ENCODE measurements at places on chromosomes 3 and 15.

- DNase-seq = no peak
Observed at GRCh38 chr3:79364784-79365183, 403.0 kb downstream of the ROBO1 start.

DNA sequence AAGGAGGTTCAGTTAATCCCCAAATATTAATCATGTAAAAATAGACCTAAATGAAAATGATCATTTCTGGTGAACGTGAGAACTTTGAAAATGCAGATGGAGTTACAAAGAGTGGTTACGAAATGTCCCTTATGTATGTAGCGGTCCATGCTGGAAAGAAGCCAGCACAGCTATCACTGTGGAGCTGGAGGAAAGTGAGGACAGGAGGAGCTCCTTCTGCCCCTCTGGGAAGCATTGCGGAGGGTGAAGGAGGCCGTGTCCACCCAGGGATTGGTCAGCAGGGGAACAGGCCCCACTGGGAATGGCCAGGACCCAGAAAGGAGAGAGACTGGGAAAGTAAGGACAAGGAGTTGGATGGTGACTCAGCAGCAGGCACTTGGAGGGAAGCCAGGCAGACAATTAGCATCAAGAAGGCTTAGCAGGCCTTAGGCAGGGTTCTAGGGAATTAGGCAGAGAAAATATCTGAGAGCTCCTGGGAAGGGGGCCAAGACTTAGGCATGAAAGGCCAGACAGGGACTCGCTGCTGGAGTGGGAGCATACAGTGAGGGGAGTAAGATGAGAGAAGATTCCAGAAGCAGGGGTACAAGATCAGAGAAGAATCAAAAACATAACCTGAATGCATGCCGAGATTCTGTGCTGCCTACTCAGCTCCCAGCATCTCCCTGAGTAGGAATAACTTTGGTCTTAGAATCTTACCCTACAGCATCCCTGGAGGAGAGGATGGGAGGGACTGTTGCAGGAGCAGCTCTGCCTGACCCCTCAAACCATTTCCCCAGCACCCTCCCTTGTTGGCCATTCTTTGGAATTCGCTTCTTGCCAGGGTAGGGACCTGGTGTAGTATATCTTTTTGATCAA, 171.0 kb upstream of the UMPS start:
- DNase-seq = peak; percentile 78

DNA sequence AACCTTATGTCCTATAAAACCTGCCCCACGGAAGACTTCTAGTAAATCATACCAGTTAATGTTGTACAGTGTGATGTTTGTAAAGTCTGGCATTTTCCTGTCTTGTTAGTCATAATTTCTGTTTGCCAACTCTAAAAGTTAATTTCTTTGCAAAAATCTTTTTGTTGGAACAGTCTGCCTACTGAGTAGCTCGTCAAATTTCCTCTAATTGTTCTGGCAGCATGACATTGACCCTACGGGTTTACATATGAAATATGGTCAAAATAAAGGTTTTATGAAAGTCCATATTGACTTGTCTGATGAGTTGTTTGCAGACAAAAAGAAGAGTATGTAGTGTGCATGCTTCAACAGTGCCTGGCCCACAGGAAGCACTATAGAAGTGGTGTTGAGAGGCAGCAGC, 79.8 kb upstream of the SOX2 start:
- no peak for DNase-seq

DNA sequence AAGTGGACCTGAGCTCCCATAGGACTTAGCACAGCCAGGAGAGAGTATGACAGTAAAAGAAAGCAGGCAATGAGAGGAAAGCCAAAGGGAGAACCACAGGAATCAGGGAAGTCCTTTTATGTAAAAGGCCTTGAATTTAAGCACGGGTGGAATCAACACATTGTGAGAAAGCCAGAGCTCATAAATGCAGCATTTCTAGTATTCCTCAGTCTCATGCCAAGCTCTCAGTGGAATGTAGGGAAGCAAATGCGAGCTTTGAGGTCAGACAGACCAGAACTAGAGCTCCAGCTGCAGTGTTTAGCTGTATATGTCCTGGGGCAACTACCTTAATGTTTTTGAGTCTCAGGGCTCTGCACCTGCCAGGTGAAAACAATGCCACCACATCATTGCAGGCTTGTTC, 132.1 kb upstream of the TRIM42 start:
- DNase-seq = no peak

DNA sequence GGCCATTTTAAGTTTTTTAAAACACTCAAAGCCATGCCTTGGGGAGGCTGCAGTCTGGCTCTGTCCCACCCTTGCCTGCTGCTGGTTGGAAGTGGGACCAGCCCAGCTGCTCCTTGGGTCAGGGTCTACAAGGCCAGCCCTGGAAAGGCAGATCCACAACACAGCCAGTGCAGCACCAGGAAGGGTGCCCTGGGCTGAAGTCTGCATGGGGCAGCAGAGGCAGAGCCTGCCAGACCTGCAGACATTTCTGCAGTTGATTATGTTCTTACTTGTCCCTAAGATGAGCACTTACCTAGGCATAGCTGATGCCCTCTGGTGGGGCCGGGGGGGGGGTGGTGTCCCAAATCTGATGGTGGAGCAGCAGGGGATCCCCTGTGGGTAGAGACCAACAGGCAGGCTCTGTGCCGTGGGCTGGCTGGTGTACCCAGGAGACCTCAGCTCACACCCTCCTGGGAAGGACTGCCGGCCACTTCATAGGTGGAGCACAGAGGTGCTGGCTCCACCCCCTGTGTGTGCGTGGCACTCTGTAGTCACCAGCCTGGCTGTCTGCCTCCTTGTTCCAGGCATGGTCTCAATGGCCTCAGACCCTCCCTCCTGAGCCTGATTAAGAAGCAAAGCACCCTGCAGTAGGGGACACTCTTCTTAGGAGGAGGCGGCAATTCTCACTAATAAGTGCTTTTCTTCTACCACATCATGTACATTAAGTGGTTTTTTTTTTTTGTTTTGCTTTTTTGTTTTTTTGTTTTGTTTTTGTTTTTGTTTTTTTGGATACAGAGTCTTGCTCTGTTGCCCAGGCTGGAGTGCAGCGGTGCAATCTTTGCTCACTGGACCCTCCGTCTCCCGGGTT, 97.4 kb upstream of the KLF13 start:
- no peak for DNase-seq

- no peak for DNase-seq
Observed at GRCh38 chr3:4320096-4320911, 17.1 kb downstream of the SETMAR start.

DNA sequence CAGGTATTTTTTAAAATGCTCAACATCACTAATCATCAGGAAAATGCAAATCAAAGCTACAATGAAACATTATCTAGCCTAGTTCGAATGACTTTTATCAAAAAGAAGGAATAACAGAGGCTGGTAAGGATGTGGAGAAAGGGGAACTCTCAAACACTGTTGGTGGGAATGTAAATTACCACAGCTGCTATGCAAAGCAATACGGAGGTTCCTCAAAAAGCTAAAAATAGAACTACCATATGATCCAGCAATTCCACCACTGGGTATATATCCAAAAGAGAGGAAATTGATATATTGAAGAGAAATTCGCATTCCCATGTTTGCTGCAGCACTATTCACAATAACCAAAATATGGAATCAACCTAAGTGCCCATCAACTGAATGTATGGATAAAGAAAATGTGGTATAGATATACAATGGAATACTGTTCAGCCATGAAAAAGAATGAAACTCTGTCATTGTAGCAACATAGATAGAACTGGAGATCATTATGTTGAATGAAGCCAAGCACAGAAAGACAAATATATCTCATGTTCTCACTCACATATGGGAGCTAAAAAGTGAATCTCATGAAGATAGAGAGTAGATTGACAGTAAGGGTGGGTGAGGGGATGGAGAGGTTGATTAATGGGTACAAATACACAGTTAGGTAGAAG, 19.7 kb upstream of the CLN6 start:
- no peak for DNase-seq

- no peak for DNase-seq
Observed at GRCh38 chr15:70258369-70259027, 160.8 kb upstream of the TLE3 start.

DNA sequence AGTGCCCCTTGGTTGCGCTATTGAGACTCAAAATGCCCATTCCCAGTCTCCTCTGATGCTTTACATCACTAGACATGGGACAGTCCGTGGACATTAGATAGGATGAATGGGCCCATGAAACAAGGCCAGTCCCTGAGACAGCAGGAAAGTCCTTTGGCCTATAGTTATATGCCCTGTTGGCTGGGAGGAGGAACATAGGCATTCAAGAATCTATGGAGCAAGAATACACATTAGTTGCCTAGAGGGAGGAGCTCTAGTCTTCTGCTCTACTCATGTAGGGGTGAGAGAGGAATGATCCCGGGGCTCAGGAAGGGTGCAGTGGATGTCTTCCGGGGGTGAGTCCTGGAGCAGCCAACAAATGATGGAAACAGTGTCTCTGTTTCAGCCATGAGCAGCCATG, 58.0 kb upstream of the LRTM1 start:
- no peak for DNase-seq

- DNase-seq = no peak
Observed at GRCh38 chr15:67678993-67679392, 136.5 kb downstream of the MAP2K5 start.

DNA sequence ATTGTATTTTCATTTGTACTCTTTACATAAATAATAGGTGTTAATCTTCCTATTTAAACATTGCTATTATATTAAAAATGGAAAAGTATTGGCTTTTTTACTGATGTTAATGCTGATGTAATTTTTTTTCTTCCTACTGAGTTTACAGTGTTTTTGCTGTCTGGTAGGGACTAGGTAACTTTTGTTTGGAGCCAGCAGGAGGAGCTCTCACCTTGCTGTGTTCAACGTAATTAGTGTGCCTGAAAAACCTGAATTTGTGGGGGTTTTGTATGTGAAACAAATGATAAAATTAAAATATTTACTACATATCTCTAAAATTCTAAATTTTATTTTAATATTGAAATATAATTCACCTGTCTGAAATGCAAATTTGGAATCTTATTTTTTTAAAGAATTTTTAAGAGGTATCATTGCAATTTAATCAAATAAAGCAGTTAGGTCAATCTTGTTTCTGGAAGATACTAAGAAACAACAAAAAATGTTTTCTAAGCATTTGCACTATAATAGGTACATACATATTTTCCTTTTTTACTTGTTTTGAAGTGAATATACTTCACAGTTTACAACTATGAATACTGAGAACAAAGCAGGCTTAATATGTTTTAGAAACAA, 48.8 kb downstream of the EPHA6 start:
- DNase-seq = no peak

GRCh38 chr3:49805897-49806701, 3.0 kb downstream of the INKA1 start:
- DNase-seq = peak; percentile 72

GRCh38 chr3:144167634-144168033, 196.0 kb downstream of the DIPK2A start:
- no peak for DNase-seq

DNA sequence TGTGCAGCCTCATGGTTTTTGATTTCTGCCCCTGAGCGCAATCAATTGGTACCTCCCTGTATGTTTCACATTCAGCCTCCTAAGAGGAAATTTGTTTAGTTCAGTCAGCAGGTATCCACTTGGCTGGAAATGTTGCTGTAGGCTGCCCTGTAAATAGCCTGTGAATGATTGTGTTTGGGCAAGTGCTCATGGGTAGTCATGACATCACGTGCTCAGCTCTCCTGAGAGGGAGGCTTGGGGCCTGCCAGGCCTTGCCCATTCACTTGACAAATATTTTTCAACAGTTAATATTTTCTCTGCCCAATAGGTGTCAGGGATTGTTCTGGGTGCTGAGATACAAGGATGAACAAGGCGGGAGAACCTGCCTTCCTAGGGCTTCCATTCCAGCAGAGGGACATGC, 13.3 kb downstream of the HRH1 start:
- no peak for DNase-seq

DNA sequence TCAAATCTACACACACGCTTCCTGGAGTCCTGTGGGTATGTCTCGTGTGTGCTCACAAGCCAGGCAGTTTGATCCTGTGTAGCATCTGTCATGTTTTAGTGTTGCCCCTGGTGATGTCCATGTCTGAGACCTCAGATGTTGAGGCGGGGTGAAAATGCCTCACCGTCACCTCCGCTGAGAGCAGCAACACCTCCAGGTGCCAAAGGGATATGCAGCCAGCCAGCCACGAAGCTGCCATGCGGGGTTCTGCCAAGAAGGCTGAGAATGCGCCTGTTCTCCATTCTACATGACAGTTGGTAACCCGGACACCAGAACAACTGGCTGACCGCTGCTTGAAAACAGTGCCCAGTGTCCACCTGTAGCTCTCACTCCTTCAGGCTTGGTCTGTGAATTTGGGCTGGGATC, 253.8 kb downstream of the TLE3 start:
- DNase-seq = peak; percentile 72

DNA sequence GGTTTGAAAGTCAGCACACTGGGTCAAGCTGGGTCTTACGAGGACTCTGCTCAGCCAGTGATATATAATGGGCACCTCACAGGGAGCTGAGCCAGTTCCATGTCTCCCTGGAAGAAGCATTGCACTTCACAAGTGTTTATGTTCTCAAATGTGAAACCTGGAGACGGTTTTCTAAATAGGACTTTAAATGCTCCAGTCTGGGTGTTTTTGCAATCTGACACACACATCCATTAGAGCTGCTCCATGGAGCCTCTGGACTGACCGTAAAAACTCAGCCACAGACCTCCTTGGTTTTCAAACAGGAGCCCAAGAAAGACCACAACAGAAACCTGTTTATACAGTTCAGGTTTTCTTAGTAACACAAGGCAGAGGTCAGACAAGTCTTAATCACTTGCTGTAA, 201.3 kb upstream of the LRIG1 start:
- no peak for DNase-seq

- DNase-seq = no peak
Observed at GRCh38 chr15:40543631-40544294, 21.1 kb downstream of the CCDC32 start.

GRCh38 chr3:114043205-114043604, 13.1 kb downstream of the CCDC191 start:
- DNase-seq = no peak

DNA sequence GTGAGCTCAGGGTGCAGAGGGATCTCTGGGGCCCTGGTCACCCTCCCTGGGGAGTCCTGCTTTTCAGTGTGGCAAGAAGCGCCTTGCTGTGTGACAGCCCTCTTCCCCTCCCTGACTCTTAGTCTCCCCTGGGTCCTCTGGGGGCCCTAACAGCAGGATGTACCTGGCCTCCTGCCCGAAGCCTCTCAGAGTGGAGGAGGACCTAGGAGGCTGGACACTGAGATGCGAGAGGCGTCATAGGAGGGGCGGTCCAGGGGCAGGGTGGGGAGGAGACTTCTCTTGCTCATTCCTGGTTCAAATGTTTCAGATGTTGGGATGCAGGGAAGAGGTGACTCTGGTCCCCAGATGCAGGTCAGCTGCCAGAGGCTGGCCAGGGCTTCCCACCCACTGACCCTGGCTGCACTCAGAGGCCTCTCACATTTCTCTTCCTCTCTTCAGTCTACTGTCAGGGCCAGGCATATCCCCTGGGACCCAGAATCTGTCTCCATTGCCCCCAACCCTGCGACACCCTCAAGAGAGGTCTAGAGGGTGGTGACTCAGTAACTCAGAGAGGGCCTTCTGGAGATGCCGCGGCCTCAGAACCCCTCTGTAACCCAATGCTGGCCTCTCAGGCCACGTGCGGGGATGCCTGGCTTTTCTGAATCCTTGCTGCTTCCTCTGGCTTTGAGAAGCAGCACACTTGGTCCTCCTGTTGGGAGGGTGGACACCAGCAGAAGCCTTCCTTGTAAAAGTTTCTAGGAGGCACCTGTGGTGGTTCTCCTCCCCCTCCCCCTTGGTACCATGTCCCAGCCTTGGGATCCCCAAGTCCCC, 25.9 kb downstream of the SNX33 start:
- peak; percentile 90 for DNase-seq

All from left cardiac atrium (tissue), 4 donors.